ENCODE measurements at places on chromosomes 2 and 18.

DNA sequence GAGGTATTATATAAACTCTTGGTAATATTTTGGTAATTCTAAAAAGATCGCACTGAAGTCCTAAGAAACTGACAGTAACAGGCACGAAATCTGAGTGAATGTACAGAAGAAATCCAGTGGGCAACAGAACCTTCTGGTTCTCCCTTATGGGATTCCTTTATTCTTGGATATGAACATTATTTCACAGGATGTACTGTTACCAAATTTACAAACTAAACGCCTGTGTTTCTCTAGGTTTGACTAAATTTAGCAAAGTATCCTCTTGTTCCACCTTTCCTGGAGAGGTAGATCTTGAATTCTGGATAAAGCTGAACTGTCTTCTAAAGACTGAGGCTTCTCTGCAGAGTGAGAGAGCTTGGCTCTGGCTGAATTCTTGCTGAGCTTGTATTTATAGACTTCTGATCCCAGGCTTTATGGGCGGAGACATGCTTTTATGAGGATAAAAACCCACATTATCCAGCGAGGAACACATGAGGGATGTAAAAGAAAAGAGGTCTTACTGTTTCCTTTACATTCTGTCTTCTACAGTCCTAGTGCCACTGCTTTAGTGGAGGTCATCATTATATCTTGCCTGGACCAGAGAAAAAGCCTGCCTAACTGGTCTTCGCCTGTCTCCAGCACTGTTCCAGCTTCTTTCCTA, 220.8 kb downstream of the CDH2 start:
- DNase-seq, result no peak

DNA sequence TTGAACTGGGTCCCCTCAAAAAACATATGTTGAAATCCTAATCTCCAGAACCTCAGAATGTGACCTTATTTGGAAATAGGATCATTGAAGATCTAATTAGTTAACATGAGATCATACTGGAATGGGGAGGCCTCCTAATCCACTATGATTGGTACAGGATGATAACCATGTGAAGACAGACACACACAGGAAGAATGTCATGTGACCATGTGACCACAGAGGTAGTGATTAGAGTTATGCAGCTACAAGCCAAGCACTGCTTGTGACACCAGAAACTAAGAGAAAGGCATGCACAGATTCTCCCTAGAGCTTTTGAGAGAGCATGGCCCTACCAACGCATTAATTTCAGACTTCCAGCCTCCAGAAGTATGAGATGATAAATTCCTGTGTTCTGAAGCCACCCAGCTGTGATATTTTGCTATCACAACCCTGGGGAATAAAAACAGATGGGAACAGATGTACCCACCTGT, 47.0 kb upstream of the TGIF1 start:
- no peak for DNase-seq

GRCh38 chr2:55862246-55862645, 61.3 kb downstream of the EFEMP1 start:
- DNase-seq, result no peak

DNA sequence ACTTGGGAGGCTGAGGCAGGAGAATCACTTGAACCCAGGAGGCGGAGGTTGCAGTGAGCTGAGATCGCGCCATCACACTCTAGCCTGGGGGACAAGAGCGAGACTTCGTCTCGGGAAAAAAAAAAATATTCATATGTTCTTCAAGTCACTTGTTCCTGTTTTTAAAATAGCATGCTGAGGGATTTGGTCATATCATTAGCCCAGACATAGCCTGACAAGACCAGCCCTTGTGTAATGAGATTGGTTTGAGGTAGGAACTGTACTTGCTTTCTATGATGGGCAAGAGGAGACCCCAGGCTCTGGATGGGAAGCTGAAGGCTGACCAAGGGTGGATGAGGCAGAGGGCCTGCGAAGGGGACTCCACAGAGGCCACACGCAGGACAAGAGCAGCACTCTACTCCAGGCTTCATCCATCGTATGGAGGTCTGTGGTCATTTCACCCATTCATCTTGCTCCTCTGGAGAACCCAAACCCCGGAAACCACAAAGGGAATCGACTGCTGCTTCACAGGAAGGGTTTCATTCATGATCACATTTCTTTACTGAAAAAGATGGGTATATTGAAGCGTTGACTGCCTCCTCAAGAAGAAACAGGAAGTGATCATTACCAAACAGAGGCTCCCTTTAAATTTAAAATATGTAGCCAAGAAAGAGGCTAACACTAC, 87.1 kb upstream of the ZNF397 start:
- no peak for DNase-seq

- no peak for DNase-seq
Measured at GRCh38 chr2:30475542-30475941, 28.5 kb downstream of the LCLAT1 start.

DNA sequence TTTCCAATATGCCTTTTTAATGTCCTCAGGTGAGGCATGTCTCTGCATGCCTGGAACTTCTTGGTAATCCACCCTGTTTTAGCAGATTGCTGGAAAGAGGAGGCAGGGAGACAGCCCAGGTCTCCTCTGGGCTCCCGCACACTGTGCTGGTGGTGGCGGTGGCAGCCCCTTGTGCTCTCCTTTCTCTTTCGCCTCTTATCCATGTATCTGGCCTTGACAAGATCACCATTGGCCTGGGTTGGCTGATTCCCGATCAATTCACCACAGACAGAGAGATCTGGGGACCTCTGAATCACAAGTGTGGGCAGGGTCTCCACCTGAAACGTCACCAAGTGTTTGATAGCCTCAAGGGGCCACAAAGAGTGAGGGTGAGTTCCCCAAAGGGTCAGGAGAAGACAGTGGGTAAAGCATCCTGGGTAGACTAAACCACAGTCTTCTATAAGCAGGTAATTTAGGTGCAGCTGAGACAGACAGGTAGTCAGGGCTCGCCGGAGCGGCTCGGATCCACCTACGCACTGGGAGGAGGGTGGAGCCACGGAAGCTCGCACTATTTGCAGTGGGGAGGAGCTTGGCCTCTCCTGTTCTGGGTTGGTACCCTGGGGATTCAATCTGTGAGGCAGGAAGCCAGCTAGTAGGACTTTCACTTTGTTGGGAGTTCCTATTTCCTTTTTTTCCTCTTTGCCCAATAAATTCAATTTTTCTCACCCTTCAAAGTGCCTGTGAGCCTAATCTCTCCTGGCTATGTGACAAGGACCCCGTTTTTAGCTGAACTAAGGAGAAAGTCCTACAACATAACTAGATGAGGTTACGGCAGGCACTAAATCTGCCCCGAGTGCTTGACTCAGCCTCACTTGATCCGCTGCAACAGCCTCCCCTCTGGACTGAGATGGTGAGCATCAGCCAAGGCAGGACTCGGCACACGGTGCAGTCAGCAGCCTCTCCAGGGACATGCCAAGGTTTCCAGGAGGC, 57.6 kb downstream of the SLC4A3 start:
- peak; percentile 71 for DNase-seq
